CMK (cell line): ENCODE measurements at places on chromosomes 3 and 15.

DNA sequence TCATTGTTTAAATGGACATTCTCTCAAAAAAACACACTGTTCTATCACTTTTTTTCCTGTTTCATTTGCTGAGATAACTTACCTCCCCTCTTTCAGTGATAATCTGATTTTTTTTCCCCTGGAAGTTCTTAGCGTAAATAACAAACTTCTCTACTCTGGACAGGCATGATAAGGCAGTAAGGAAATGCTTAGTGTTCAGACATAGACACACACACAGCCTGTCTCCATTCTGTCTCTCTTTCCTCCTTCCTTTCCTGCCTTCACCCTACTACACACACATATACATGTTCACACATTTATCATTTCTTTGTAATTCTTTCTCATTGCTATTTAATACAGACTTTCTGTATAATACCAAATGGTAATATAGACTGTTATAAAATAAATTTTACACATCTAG is 470.8 kb upstream of the ROBO1 start:
- no peak for DNase-seq

DNA sequence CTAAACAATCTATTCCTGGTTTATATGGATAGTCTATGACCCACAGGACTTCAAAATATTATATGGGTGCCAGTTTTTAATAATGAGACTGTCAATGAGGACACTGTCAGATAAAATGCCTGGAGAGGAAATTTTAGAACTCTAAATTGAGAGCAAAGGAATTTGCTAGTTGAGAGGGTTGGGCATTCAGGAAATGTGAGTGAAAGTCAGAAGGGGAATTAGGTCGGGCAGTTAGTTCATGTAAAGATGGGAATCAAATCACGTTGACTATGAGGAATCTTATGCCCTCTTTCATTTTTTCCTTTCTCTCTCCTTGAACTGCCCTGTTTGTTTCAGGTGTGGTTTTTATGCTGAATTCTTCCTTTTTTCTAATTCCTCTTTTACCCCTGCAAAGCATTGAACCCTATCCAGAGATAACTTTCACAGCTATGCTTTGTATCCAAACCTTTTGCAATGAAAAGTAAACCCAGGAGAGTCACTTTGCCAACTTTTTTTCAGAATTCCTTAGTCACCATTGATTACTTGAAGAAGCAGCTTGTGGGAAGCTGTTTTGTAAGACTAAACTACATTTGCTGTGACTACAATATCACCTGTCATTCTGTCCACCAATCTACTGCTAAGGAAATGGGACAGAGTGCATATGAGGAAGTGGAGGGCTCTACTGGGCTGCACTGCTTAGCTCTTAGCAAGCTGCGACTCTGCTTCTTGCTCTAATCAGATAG is 27.8 kb downstream of the CHP1 start:
- no peak for DNase-seq

DNA sequence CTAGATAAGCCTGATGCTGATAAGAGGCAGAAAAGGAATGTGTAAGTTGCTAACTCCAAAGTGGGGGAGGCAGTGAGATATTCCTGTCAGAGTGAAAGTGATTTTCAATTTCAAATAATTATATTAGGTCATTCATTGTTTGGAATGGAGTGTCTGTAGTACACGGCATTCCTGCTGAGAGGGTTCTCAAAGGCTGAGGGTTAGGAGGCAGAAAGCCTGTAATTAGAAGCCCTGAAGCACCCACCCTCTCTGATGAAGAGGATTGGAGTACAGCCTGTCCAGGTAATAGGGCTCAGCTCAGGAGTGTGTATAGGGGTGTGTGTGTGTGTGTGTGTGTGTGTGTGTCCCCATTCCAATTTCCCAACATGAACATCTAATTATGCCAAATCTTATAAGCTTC is 486.8 kb downstream of the MAGI1 start:
- no peak for DNase-seq

DNA sequence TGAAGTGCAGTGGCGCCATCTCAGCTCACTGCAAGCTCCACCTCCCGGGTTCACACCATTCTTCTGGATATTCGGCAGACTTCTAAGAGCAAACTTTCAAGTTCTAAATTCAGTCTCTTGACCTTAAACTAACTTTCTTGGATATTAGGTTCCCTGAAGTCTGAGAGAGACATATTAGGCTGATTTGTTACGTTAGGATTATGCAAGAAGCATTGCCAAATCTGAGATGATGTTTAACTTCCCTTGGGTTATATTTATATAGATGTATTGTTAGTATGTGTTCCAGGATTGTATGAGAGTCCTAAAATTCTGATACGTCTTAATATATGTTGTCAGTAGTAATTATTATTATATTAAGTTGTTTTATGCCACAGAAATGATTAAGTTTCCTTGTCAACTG is 80.1 kb downstream of the SLC6A1 start:
- no peak for DNase-seq

GRCh38 chr3:197811343-197811742 is 20.3 kb downstream of the LRCH3 start:
- no peak for DNase-seq

- no peak for DNase-seq
These were observed 52.4 kb downstream of the CHL1 start for GRCh38 chr3:248864-249520.

GRCh38 chr3:32146746-32147211 is 40.4 kb downstream of the GPD1L start:
- DNase-seq: no peak

GRCh38 chr3:46943237-46944187 is 33.0 kb downstream of the CCDC12 start:
- DNase-seq: no peak

DNA sequence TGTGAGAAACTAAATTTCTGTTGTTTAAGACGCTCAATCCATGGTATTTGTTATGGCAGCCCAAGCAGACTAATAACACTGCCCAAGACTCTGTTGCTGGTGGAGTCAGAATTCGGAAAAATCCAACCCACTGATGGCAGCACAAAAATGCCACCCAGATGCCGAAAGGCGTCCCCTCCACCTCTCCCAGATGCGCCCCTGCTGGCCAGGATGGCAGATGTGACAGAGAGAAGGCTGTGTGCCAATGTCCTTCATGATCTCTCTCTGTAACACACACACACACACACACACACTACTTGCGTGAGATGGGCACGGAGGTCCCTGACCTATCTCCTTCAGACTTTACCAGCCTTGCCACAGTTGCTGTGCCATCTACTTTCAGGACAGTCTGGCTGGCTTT is 10.9 kb upstream of the LYSMD4 start:
- DNase-seq: no peak

DNA sequence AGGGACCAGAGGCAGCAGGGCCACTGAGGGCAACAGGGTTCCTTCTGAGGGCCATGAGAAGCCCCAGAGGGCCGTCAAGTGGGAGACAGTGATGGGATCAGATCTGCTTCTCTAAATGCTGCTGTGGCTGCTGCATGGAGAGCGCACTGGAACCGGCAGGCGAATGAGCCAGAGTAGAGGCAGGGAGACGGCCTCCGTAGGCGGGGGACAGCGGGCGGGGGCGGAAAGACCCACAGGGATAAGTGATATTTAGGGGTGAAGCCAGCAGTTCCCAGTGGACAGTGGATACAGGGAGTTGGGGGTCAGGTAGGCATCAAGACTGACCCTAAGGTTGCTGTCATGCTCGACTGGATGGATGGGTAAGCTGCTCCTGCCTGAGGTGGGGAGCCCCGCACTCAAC is 45.0 kb downstream of the GLDN start:
- no peak for DNase-seq

- DNase-seq: no peak
These were observed 7.6 kb upstream of the RAMAC start for GRCh38 chr15:82978438-82978837.

DNA sequence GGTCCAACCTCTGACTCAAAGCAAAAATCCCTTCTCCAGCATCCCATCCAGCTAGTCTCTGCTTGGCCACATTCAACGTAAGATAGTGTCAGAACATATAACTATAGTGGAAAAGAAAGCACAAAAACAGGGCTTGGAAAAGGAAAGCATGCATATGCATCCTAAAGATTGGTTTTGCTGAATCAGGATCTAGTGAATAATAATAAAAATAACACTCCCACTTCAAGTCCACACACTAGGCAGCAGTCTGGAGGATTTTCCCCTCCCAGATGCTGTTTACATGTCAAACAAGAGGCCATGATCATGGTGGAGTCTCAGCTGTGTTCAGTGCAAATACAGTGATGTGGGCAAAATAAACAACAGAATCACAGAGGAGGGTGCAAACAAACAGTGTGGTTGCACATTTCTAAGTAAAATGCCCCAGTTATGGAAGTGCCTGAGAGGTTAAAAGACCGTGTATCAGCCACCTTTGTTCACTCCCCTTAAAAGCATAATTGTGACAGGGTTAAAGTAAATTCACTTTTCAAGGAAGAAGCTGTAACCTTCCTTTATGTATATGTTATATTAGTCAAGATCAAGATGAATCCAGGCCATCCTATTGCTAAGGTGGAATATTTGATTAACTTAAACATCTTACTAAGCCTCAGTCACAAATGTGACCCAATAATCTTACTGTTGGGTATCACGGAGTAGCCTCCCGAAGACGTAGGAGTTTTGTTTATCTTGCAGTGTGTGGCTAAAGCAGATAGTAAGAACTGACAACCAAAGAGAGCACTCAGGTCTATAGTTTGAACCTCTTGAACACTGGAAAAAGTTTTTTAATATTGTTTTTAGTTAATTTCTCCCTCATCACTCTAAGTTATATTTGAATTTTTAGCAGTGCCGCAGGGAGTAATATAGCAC is 424.5 kb downstream of the SOX2 start:
- DNase-seq: no peak

GRCh38 chr3:22609139-22609538 is 594.0 kb upstream of the UBE2E2 start:
- no peak for DNase-seq
